ENCODE measurements at places on chromosomes 7 and 10.

GRCh38 chr7:18655912-18656311 is 160.4 kb downstream of the HDAC9 start:
- no peak for DNase-seq

GRCh38 chr10:30577048-30577447 is 52.5 kb downstream of the LYZL2 start:
- no peak for DNase-seq

DNA sequence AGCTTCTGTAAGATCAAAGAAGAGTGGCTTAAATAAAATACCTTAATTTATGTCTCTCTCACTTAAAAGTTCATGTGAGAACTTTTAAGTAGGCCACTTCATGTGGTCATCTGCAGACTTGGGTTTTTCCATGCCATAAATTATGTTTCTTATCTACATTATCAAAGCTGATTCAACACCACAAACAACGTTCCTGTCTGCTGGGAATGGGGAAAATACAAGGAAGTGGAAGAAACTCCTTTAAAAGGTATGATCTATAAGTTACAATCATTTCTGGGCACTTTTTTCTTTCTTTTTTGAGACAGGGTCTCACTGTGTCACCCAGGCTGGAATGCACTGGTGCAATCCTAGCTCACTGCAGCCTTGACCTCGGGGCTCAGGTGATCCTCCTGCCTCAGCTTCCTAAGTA is 16.9 kb upstream of the OTUD1 start:
- no peak for DNase-seq

- no peak for DNase-seq
Measured at GRCh38 chr7:101939136-101939695, 121.8 kb downstream of the CUX1 start.
